HuH-7.5 (cell line): ENCODE measurements at places on chromosomes 7 and 10.

GRCh38 chr7:27727058-27727457 is 12.9 kb upstream of the TAX1BP1 start:
- no peak for DNase-seq

- DNase-seq: no peak
Measured at GRCh38 chr10:126475074-126475691, 86.9 kb upstream of the ADAM12 start.

DNA sequence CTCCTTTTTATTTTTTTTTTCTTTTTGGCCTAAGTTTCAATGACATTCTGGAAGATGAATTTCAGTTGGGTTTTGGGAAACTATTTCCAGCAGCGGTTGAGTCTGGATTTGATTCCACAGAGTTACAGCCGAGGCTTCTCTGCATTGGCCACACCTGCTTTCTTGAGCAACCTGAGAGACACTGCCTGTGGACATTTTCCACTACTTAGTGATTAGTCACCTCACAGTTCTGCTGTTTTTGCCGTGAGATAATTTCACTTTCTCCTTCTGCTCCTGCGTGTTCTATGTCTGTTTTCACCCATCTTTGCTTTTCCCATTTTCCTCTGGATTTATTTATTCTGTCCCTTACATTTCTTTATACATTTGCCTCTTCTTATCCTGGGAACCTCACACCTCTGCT is 243.0 kb downstream of the BICC1 start:
- DNase-seq: no peak

- DNase-seq: no peak
Measured at GRCh38 chr10:120051671-120052070, 159.1 kb downstream of the SEC23IP start.
